Retinal pigment epithelial cell (primary cell): ENCODE measurements at places on chromosomes 7 and 10.

DNA sequence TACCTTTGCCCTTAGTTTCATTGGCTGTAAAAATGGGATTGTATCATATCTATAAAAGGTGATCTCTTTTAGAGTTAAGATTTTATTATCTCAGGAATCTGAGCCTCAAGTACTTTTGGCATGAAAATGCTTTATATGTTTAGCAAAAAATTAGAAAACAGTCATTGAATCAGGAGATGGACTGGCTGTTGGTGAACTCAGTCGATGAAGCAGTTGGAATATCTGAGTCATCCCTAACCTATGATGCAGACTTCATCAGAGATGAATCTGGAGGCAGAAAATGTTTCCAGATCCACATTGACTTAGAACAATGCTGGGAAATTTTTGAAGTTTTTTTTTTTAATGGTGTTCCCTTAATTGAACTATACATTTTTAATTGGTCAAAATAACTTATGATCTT lies 228.5 kb downstream of the SLC25A13 start:
- peak; percentile 31 for DNase-seq

DNA sequence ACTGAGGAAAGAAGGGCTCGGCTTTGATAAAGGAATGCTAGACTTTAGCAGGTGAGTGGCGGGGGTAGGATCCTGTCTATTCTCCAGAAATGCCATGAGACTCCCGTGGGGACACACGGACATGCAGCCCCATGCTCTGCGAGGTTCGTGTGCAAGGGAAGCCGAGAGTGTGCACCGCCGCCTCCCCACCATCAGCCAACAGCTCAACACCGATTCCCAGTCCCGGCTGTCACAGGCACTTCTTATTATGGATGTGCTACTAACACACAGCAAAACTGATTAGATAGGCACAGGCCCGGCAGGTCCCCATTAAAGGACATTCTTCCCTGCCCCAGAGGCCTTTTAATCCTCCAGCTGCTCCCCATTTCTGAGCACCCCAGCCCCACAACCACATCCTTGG lies 154.4 kb downstream of the PRKAG2 start:
- DNase-seq, result no peak

GRCh38 chr10:37713642-37714041 lies 143.8 kb downstream of the ZNF248 start:
- DNase-seq, result no peak

GRCh38 chr7:19146699-19147098 lies 1.5 kb upstream of the FERD3L start:
- no peak for DNase-seq

- DNase-seq, result no peak
Observed at GRCh38 chr7:155700847-155701246, 56.4 kb downstream of the RBM33 start.

- no peak for DNase-seq
Observed at GRCh38 chr7:100583132-100584053, 2.5 kb downstream of the LRCH4 start.

DNA sequence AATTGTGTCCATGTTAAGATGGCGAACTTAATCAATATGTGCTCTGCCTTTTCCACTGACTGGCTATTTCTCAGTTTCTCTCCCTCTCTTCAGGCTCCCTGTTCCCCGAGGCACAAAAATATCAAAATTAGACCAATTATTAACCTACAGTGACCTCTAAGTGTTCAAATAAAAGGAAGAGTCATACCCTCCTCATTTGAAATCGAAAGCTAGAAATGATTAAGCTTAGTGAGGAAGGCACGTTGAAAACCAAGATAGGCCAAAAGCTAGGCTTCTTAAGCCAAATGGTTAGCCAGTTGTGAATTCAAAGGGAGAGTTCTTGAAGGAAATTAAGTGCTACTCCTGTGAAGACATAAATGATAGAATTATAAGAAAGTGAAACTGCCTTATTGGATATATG lies 81.1 kb upstream of the MBL2 start:
- DNase-seq, result no peak

DNA sequence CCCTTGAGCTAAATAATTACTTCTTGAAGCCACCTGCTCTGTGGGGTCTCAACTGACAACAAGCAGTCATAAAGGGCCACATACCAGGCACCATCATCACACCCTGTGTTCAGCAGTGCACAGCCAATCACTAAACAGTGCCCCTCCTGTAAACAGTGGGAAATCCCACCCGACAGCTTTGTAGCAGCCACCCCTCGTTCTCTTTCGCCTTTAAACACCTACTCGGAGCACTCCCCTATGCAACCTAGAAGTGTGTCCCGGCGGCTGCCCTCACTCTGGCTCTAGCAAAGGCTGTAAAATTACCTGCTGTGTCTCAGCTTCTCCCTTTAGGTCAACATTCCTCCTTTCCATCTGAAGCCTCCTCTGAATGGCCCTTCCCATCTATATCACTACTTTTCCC lies 111.9 kb downstream of the TCERG1L start:
- DNase-seq, result no peak

DNA sequence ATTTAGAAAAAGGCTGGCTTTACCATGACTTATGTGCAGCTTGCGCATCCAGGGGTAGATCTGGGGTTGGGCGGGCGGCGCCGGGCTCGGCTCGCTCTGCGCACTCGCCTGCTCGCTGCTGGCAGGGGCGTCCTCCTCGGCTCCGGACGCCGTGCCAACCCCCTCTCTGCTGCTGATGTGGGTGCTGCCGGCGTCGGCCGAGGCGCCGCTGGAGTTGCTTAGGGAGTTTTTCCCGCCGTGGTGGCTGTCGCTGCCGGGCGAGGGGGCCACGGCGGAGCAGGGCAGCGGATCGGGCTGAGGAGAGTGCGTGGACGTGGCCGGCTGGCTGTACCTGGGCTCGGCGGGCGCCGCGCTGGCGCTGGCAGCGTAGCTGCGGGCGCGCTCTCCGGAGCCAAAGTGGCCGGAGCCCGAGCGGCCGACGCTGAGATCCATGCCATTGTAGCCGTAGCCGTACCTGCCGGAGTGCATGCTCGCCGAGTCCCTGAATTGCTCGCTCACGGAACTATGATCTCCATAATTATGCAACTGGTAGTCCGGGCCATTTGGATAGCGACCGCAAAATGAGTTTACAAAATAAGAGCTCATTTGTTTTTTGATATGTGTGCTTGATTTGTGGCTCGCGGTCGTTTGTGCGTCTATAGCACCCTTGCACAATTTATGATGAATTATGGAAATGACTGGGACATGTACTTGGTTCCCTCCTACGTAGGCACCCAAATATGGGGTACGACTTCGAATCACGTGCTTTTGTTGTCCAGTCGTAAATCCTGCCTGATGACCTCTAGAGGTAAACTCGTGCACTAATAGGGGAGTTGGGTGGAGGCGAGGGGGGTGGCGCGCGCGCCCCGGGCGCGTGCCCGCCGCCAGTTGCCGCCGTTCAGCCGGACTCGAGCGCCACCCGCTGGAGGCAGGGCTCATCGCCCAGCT lies at the start of gene HOXA5:
Gene HOXA5, minus strand, starts transcription at position 659 of the 927 bp plus-strand sequence. Its CDS starts 74 bp downstream, at position 585.
- no peak for DNase-seq
